ENCODE measurements at places on chromosomes 13 and 19. TPM values are rescaled to one million over a fixed set of nuclear protein-coding genes. Genes with fewer than 3 reads are reported as not detected.

- H3K4me1 ChIP-seq: peaks cover 18% of the 10 kb centered on the region
- H3K36me3 ChIP-seq: peaks cover 5% of the 10 kb centered on the region
- no peaks in the 10 kb centered on the region for H3K27me3 ChIP-seq
Measured at GRCh38 chr13:40377783-40378182, 288.7 kb downstream of the FOXO1 start.

DNA sequence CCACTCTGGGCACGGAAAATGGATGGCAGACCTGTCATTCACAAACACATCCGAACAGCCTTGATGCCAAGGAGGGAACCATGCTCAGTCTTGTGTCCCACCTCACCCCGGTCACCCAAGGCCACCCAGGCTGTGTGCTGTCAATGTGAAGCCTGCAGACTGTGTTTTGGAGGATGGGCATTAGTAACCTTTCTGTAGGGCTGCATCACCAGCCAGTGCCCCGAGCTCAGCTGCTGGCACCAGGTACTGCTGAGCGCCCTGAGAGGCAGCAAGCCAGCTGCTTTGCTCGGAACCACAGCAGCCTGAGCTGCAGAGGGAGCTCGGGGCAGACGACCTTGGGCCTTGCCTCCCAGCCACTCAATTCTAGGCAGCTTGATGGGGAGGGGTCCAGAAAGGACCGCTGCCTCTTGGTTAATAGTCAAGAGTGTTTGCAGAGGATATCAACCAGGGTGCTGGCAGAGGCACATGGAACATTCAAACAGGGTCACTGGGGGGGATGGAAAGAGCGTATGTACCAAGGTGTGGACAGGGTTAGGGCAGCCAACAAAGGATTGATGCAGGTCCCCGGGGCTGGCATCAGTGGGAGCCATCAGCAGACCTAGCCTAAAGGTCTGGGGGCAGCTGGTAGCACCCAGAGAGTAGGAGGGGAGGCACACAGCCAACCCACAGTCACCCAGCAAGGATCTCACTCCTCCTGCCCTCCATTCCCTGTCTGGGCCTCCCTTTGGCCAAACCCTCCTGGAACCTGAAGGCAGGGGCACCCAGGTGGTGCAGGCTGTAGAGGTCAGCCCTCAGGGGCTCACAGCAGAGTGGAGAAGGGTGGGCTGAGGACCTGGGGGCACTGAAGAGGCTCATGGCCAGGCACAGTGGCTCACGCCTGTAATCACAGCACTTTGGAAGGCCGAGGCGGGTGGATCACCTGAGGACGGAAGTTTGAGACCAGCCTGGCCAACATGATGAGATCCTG, 8.1 kb downstream of the VSTM2B start:
- H3K4me1 ChIP-seq: peaks cover 9% of the 10 kb centered on the region
- H3K27ac ChIP-seq: no peak overlapping the region
- peaks cover 2% of the 10 kb centered on the region for H3K36me3 ChIP-seq
- DNase-seq: no peak

DNA sequence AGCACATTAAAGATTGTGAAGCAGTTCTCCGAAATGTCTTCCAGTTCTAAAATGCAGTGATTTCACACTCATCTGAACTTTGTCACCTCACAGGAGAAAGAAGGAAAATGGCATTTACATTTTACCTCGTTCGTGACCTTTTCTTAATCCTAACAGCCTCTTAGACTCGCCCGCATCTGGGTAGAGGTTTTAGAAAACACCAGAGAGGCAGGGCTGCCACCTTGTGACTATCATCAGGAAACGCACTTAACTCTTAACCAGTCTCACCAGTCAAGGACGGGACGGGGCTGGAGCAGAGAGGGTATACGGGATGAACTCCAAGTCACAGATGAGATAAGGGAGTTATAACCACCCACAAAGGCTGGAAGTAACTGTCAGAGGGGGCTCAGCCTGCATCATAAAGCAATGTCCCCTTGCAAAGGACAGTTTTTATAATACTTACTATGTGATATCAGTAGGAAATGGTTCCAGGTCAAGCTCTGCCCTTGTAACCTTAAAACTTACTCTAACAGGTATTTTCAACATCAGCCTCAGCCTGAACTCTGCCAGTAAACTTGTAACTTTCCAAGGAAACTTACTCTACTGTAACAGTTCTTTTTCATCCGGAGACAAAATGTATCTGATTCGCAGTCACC, 8.6 kb upstream of the CEACAM6 start:
- peak; percentile 83 for DNase-seq
- H3K4me3 ChIP-seq: no peak overlapping the region
- H3K27me3 ChIP-seq: peaks cover 66% of the 10 kb centered on the region
- H3K4me1 ChIP-seq: peaks cover 1% of the 10 kb centered on the region
- H3K36me3 ChIP-seq: no peaks in the 10 kb centered on the region

- peaks cover 41% of the 10 kb centered on the region for H3K36me3 ChIP-seq
- no peaks in the 10 kb centered on the region for H3K27me3 ChIP-seq
- peak overlapping the region; percentile 84 for H3K4me3 ChIP-seq
- H3K4me1 ChIP-seq: peaks cover 27% of the 10 kb centered on the region
Measured at GRCh38 chr19:2274185-2274711, 7.7 kb downstream of the PEAK3 start.

- DNase-seq: no peak
- H3K27ac ChIP-seq: no peak overlapping the region
- H3K27me3 ChIP-seq: no peaks in the 10 kb centered on the region
- H3K4me1 ChIP-seq: no peaks in the 10 kb centered on the region
- no peak overlapping the region for H3K4me3 ChIP-seq
Measured at GRCh38 chr19:3346677-3347353, 19.6 kb upstream of the NFIC start.

GRCh38 chr19:54430306-54431254, 15.3 kb downstream of the TTYH1 start:
- peaks cover 12% of the 10 kb centered on the region for H3K27me3 ChIP-seq
- peak; percentile 79 for DNase-seq
- no peak overlapping the region for H3K27ac ChIP-seq
- peak overlapping the region; percentile 41 for H3K4me3 ChIP-seq

GRCh38 chr13:98896868-98897144, 81.1 kb downstream of the DOCK9 start:
- H3K36me3 ChIP-seq: peaks cover 62% of the 10 kb centered on the region
- peaks cover 8% of the 10 kb centered on the region for H3K4me1 ChIP-seq
- H3K4me3 ChIP-seq: no peak overlapping the region

DNA sequence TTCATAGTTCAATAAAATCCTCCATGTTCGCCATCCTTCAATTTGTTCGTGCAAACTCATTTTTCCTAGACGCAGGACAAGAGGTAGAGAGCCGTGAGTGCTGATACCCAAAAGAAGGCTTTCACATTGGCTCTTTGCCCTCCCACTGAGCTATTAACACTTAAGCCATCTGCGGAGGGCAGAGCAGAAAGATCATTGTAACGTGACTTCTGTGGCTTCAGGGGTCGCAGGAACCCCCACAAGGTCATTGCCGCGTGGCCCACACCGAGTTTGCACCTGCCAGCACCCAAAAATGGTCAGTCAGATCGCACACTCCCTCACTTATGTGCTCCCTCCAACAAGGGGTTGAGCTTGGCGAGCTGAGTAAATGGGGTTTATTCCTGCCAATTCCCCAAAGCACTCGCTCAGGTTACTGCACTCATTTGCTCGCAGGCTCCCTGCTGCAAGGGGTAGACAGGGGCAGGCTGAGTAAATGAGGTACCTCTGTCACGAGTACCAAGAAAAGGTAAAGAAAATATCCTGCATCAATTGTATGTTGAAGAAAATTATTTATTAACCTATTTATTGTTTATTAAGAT, 144.1 kb downstream of the PRR20E start:
- no peaks in the 10 kb centered on the region for H3K4me1 ChIP-seq
- no peak overlapping the region for H3K27ac ChIP-seq
- no peaks in the 10 kb centered on the region for H3K27me3 ChIP-seq
- no peaks in the 10 kb centered on the region for H3K36me3 ChIP-seq
- H3K4me3 ChIP-seq: no peak overlapping the region

DNA sequence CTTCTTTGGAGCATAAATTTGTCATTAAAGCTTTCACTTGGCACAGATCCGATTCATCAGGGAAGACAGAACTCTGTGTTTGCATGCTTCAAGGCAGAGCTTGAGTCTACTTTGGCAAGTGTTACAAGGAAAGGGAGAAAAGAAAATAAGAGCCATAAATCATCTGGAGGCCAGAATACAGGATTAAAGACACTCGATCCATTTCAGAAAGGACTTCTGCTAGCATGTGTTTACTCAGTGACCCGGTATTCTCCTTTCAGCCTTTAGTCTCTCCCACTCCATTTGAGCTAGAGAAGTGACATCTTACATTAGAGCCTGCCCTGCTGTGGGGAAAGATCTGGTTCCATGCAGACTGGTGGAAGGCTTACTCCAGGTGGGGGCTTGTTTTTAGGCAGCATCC, 306.4 kb downstream of the KLF5 start:
- peaks cover 4% of the 10 kb centered on the region for H3K27me3 ChIP-seq
- no peaks in the 10 kb centered on the region for H3K4me1 ChIP-seq
- H3K27ac ChIP-seq: no peak overlapping the region

Gene LGALS4
- 1.7 TPM for total RNA-seq

Gene NCAN
- not detected for total RNA-seq

Gene ZNF534
- not detected for total RNA-seq

Gene ELANE
- not detected for total RNA-seq

Gene ZNF728
- total RNA-seq: not detected

Gene ZNF701
- 19.3 TPM for total RNA-seq

Gene DAND5
- not detected for total RNA-seq

Measured in activated CD4-positive, alpha-beta T cell treated with anti-CD3 and anti-CD28 coated beads, Interleukin-2, amount 10 ng/mL, durations not matched to agents 24 days and 14 days (primary cell).